ENCODE measurements at places on chromosomes 5 and 9. TPM values are rescaled to one million over a fixed set of nuclear protein-coding genes. Genes with fewer than 3 reads are reported as not detected.

GRCh38 chr5:126875303-126875785 is 98.4 kb downstream of the LMNB1 start:
- peak overlapping the region; percentile 92 for H3K27ac ChIP-seq
- H3K4me1 ChIP-seq: peaks cover 37% of the 10 kb centered on the region
- no peaks in the 10 kb centered on the region for H3K36me3 ChIP-seq
- peak; percentile 64 for DNase-seq
- H3K4me3 ChIP-seq: no peak overlapping the region
- H3K27me3 ChIP-seq: peaks cover 2% of the 10 kb centered on the region

DNA sequence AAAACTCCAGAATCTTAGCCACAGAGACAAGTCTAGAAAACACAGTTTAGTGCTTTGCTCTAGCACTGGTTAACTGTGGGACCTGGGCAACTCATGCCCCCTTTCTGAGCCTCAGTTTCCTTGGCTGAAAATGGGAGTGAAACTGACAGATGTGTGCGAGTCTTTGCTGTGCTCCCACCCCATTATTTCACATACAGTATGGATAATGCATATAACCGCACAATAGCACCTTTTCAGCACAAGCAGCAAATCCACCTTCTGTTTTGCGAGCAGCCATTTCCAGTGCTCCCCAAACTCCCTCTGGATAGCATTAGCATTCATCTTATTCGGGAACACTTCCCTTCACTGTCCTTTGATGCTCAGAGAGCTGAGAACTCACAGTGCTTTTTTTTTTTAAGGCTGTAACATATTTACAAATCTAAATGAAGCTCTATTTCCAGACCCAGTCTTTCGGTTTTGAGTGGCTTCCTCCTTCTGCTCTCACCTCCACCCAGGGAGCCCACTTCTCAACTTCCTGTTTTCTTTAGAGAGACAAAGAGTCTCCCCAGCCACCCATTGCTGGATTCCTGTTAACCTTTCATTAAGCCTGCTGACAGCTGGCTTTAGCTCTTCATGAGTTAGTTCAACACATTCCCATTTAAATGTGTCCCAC is 49.2 kb downstream of the TIMD4 start:
- DNase-seq: no peak
- H3K4me1 ChIP-seq: no peaks in the 10 kb centered on the region
- H3K36me3 ChIP-seq: no peaks in the 10 kb centered on the region
- no peak overlapping the region for H3K27ac ChIP-seq

- peaks cover 3% of the 10 kb centered on the region for H3K36me3 ChIP-seq
- H3K4me3 ChIP-seq: no peak overlapping the region
- no peaks in the 10 kb centered on the region for H3K27me3 ChIP-seq
- no peak overlapping the region for H3K27ac ChIP-seq
- peaks cover under 1% of the 10 kb centered on the region for H3K4me1 ChIP-seq
These were observed 1038.6 kb upstream of the DMAC1 start for GRCh38 chr9:8838136-8838535.

FBXL17 gene
- 17.3 TPM for total RNA-seq

GRCh38 chr9:95947118-95947517 is 71.6 kb downstream of the ERCC6L2 start:
- no peak overlapping the region for H3K27ac ChIP-seq
- DNase-seq: no peak
- no peaks in the 10 kb centered on the region for H3K4me1 ChIP-seq
- no peaks in the 10 kb centered on the region for H3K27me3 ChIP-seq
- H3K36me3 ChIP-seq: peaks cover 91% of the 10 kb centered on the region

GRCh38 chr5:133119233-133119711 is 67.5 kb downstream of the HSPA4 start:
- DNase-seq: no peak
- H3K36me3 ChIP-seq: no peaks in the 10 kb centered on the region
- H3K4me3 ChIP-seq: no peak overlapping the region
- H3K27me3 ChIP-seq: no peaks in the 10 kb centered on the region
- H3K27ac ChIP-seq: no peak overlapping the region

DNA sequence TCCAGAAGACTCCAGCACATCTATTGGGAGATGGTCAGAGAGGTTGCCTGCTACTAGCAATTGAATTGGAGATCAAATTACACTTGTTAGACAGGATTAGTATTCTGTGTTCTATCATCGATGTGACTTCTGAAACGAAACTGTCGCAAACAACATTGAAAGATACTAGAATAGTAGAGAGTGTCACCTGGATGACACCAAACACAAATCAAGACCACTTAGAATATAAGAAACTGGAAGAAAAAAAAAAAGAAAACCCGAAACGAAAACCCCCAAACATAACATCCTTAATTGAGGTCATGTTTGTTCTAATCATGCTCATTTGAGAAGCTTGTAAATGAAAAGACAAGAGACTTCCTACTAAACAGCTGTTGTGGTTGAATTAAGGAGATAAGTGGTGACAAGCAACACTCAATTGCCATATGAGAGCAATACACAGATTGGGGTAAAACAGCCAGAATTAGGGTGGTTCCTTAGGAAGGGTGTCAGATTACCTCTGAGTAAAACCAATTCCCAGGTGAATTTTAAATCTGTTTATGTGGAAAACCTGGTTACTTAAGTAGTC is 97.6 kb downstream of the BASP1 start:
- DNase-seq: no peak
- H3K4me3 ChIP-seq: no peak overlapping the region
- peak overlapping the region; percentile 7 for H3K27ac ChIP-seq
- peaks cover 29% of the 10 kb centered on the region for H3K4me1 ChIP-seq
- no peaks in the 10 kb centered on the region for H3K27me3 ChIP-seq

DNA sequence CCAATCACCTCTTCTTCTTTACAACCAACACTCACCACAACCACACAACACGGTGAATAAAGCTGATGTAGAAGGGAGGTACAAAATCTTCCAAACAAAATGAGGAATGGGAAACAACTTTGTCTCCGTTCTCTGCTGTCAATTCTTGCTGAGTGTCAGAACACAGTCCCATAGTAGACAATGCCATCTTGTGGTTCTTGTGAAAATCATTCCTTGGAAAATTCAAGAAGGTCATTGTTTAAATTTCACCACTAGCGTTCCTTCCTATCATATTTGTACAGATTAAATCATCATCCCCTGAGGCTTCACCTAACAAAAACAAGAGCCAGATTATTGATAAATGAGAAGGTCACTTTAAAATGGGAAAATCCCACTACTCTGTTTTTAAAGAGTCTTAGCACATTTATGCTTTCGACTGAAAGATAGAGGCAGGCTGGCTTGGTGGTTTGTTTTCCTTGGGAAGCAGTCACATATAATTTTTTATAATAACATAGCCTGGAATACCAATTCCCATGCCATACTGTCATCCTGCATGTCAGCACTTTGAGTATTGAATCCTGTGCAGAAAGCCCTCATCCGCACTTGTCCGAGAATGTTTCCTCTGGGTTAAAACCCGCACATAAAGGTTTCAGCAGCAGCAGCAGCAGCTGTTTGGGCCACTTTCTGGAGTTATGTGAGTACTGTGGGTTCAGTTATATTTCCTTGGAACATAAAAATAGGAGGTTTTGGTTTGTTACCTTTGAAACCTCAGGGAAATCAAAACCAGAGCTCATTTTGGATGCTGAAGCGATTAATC is 395.0 kb upstream of the SMARCA2 start:
- H3K4me3 ChIP-seq: no peak overlapping the region
- no peak overlapping the region for H3K27ac ChIP-seq
- no peaks in the 10 kb centered on the region for H3K4me1 ChIP-seq

PCDHAC2 gene
- total RNA-seq: 12.1 TPM

IL3 gene
- total RNA-seq: not detected

- H3K27me3 ChIP-seq: peaks cover 38% of the 10 kb centered on the region
- H3K4me1 ChIP-seq: peaks cover 8% of the 10 kb centered on the region
- no peak overlapping the region for H3K27ac ChIP-seq
- no peak overlapping the region for H3K4me3 ChIP-seq
These were observed 195.8 kb upstream of the FBXL7 start for GRCh38 chr5:15304066-15304731.
